ENCODE measurements at places on chromosomes 11 and 22.

DNA sequence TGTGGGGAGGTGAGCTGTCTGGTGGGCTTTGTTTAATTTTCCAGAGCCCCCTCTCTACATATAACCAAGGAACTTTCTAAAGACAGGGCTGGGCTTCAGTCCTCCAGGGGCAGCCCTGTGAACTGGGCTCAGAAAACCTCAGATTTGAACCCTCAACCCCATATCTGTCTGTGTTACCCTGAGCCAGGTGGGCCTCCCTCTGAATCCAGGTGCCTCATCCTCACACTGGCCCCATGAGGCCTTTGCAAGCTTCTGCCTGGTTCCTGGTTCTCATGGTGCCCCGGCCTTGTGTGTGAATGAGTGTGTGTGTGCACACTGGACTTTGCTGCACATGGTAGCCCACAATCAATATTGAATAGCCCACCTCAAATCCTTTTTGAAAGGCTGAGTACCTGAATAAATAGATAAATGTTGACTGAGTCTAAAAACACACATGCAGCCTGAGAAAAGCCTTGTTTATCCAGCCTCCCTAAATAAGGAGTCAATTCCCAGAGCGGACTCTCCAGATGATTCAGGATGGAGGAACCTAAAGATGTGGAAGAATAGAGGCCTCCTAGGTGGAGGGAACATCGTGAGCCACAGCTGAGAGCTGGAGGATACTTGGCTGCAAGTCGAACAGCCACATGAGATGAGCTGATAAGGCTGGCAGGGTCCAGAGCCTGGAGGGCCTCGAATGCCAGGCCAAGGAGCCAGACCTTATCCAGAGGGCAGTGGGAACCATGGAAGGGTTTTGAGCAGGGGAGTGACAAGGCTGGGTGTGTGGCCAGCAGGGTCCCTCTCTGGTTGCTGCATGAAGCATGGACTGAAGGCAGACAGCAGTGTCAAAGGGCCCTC is 28.1 kb upstream of the P2RY2 start:
- DNase-seq: no peak

DNA sequence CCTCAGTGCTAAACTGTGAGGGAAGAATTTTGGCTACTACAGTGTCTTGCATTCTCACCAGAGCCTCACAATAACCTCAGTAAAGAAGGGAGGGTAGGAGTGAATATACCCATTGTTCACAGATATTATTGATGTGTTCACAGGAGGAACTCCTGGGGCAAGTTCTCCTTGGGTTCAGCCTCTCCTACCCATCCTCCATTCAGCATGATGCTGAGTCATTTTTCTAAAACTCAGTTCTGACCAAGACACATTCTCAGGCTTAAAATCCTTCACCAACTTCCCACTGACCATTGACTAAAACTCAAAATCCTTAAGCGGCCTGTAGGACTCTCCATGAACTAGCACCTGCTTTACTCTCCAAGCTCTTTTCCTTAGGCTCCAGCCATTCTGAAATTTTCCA is 48.7 kb downstream of the SYTL2 start:
- DNase-seq: no peak

GRCh38 chr11:126426106-126426505 is 70.6 kb downstream of the ST3GAL4 start:
- DNase-seq: no peak

GRCh38 chr11:6557761-6558674 is 45.4 kb downstream of the RRP8 start:
- no peak for DNase-seq

DNA sequence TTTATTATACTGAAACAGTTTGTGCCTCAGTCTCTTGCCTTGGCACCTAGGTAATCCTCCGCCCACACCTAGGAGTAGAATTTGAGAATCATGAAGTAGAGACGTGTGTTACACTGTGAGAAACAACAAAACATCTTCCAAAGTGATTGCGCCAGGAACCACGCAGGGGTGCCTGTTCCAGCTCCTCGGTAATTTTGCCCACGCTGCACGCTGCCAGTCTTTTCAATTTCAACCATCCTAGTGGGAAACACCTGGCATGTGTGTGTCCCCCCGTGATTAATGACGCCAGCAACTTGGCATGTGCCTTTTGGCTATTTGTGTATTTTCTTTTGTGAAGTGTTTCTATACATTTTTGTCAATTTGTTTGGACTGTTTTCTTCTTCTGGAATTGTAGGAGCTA is 919.1 kb downstream of the BRD1 start:
- no peak for DNase-seq

- DNase-seq: peak; percentile 22
Measured at GRCh38 chr11:112844517-112844916, 116.7 kb upstream of the NCAM1 start.

DNA sequence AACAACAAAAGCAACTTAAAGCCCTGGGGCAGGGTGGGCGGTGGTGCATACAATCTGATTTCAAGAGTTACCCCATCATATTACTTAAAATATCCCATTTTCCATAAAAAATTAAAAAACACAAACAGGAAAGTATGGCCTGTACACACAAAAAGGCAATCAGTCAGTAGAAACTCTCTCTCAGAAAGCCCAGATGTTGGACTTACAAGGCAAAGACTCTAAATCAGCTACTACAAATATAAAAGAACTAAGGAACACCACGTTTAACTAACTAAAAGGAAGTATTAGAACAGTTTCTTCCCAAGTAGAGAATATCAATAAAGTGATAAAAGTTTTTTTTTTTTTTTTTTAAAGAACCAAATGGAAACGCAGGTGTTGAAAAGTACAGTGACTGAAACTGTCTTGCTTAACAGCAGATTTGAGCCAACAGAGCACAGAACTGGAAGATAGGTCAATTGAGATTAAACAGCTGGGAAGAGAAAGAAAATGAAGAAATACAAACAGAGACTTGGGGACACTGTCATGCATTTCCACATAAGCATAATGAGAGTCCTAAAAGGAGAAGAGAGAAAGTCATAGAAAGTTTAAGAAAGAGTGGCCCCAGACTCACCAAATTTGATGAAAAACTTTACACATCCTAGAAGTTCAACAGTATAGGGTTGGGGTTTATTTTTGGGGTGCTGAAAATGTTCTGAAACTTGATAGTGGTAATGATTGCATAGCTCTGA is 8.6 kb downstream of the SC5D start:
- DNase-seq: no peak

DNA sequence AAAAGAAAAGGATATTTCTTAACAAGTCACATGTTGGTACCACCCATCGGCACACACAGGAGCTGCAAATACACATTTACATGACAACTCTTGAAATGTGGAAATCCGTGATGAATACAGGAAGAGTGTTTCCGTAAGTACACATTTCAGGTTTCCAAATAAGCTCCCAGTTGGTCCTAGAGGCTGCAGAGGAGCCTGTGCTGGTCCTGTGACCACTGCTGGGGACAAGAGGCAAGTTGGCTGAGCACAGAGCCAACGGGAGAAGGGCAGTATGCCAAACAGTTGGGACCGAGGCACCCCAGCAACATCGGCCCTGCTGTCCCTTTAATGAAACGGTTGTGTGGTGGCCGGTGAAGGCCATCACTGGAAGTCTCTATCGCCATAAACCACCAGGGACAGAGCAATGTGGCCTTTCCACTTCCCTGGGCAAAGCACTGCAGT is 38.5 kb upstream of the ARFGAP3 start:
- DNase-seq: no peak

Data from AG10803 (cell line).